ENCODE measurements at places on chromosomes 11 and 22. TPM values are rescaled to one million over a fixed set of nuclear protein-coding genes. Genes with fewer than 3 reads are reported as not detected.

Gene CFAP300
- total RNA-seq = 9.4 TPM

Gene ARHGAP8
- 0.28 TPM for total RNA-seq

Gene PRR5L
- 11.1 TPM for total RNA-seq

Gene AMOTL1
- 57.3 TPM for total RNA-seq

Gene RAG2
- not detected for total RNA-seq

Gene FGF19
- not detected for total RNA-seq

Gene DDI1
- not detected for total RNA-seq

Gene OR6T1
- total RNA-seq = not detected

Gene MYEOV
- 4.8 TPM for total RNA-seq

Gene GRAP2
- not detected for total RNA-seq

Gene HTR3B
- total RNA-seq = not detected

Gene NCF4
- under 0.01 TPM for total RNA-seq

Gene CD44
- total RNA-seq = 260 TPM

Gene PHOX2A
- total RNA-seq = not detected

Gene INCENP
- total RNA-seq = 38.0 TPM

Gene MOV10L1
- 5.1 TPM for total RNA-seq

Gene OR5D16
- total RNA-seq = not detected

Gene POU2AF2
- not detected for total RNA-seq

Gene SERPING1
- total RNA-seq = 21.4 TPM

Gene LMNTD2
- total RNA-seq = 0.85 TPM

Gene DRICH1
- not detected for total RNA-seq

Gene SLC17A6
- not detected for total RNA-seq

Gene MYO7A
- total RNA-seq = under 0.01 TPM

Gene WT1
- 0.28 TPM for total RNA-seq

Gene RHOD
- total RNA-seq = 6.2 TPM

Gene NELL1
- total RNA-seq = not detected

Gene RPL27A
- total RNA-seq = 1,256 TPM

Gene C11orf97
- total RNA-seq = not detected

Gene MMP11
- total RNA-seq = 3.5 TPM

Gene UBQLNL
- not detected for total RNA-seq

Gene ZP1
- total RNA-seq = 4.2 TPM

Gene MUC6
- total RNA-seq = not detected

Gene LMF2
- total RNA-seq = 30.7 TPM

All from regular cardiac myocyte (primary cell).